ENCODE measurements at places on chromosomes 1 and 21. TPM values are rescaled to one million over a fixed set of nuclear protein-coding genes. Genes with fewer than 3 reads are reported as not detected.

The OMA1 gene
- 35.0 TPM for total RNA-seq

The LCE2A gene
- total RNA-seq = not detected

The ZBTB8OS gene
- 20.5 TPM for total RNA-seq

The INKA2 gene
- 1.7 TPM for total RNA-seq

The SNX27 gene
- 18.8 TPM for total RNA-seq

The LIN28A gene
- total RNA-seq = not detected

The GPR3 gene
- total RNA-seq = not detected

The OSCP1 gene
- total RNA-seq = 6.3 TPM

The AMPD1 gene
- not detected for total RNA-seq

The AADACL4 gene
- total RNA-seq = not detected

The AIRE gene
- total RNA-seq = not detected

The REN gene
- not detected for total RNA-seq

The GNG4 gene
- total RNA-seq = not detected

All from tracheal epithelial cell (primary cell).